ENCODE measurements at places on chromosomes 4 and X.

DNA sequence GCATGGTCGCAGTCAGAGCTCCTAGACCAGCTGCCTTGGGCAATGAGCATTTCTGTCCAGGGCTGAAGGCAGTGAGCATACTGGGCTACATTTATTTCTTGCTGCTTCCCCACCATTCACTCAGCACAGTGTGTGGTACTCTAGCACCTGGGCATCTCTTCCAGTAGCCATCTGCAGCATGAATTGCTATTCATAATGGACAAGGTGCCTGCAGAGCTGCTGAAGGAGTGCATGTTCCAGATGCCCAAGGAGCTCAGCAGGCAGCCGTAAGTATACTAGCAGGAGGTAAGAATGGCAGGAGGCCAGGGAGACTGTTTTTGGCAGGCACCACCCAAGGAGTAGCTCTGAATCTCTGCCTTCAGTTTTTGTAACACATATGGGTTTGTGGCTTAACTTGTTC is 110.4 kb upstream of the RXFP1 start:
- no peak for DNase-seq

DNA sequence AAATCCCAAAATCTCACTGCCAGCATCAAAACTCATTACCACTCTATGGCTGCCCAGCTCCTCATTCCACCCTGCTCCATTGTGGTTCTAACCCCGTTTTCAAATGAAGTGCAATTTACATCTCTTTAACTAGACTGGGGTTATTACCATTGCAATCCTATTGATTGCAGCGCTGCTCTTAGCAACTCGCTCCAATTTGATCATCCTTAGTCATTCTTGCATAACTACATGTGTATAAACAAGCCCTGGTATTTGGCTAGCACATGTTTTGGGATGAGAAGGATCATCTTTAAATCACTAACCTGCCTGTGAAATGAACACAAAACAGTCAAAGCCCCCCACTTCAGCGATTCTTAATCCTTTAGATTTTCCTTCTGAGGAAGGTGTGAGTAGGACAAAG is 340.1 kb upstream of the PPARGC1A start:
- no peak for DNase-seq

DNA sequence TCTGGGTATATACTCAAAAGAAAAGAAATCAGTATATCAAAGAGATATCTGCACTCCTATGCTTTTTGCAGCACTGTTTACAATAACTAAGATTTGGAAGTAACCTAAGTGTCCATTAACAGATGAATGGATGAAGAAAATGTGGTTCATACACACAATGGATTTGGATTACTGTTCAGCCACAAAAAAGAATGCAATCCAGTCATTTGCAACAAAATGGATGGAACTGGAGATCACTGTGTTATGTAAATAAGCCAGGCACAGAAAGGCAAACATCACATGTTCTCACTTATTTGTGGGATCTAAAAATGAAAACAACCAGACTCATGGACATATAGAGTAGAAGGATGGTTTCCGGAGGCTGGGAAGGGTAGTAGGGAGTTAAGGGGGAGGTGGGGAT is 17.6 kb upstream of the NXT2 start:
- DNase-seq = no peak

GRCh38 chr4:129355516-129355915 is 259.6 kb downstream of the C4orf33 start:
- no peak for DNase-seq

DNA sequence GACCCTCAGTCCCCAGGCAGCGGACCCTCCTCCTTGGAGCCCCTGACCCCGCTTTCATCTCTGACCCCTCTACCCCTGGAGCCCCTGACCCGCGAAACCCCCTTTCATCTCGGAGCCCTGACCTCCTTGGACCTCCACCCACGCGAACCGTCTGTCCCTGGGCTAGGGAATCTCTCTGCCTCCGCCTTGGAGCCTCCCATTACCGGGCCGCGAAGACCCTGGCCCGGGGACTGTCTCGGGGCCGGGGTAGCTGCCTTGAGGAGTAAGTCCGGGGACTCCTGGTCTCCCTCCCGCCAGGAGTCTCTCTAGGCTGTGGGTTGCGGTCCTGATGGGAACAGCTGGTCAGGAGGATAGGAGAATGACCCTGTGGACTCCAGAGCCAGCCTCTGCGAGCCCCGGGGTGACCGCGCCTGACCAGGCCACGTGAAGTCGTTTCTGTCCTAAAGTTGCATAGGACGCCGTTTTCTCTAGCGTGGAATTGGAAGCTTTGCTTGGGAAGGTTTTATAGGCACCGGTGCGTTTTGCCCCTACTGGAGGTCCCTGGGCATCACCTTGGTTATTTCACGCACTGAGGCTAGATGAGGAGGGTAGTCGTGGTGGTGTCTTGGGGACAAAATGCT is 824 bp downstream of the TBC1D14 start:
- DNase-seq = no peak
